Suprapubic skin (tissue), 4 donors: ENCODE measurements at places on chromosomes 3 and 15.

GRCh38 chr15:97962263-97962662, 1.8 kb downstream of the ARRDC4 start:
- H3K27ac ChIP-seq: no peak overlapping the region
- H3K4me1 ChIP-seq: peaks cover 71% of the 10 kb centered on the region
- no peaks in the 10 kb centered on the region for H3K27me3 ChIP-seq
- no peak for DNase-seq
- peaks cover 3% of the 10 kb centered on the region for H3K36me3 ChIP-seq
- peak overlapping the region; percentile 92 for H3K4me3 ChIP-seq

DNA sequence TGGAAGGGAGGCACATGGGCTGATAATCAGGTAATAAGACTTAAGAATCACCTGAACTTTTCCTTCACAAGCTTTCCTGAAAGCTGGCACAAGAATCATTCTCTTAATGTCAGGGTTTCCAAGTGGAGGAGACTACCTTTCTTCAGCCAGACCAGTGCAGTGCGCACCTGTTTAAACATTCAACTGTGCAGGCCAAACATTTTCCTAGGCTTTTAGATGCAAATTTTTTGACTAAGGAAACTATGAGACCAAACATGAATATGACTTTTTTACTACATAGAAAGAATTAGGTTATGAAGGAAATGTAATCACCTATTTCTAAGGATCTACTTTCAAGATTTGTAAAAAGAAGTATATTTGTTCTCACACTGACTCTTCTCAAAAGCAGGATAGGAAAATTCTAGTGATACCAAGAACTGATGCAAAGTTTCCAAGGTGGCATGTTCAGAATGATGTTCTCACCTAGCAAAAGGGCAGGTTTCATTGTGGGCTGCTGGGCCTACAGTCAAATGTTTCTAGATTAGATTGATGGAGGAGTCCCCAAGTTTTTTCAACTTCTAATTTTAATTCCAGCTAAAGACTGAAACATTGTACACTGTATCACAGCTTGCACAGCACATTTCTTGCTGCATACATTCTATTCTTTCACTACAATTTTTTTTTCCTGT, 339.1 kb downstream of the TIGIT start:
- H3K27ac ChIP-seq: no peak overlapping the region
- H3K36me3 ChIP-seq: no peaks in the 10 kb centered on the region
- no peak overlapping the region for H3K4me3 ChIP-seq
- H3K4me1 ChIP-seq: no peaks in the 10 kb centered on the region
- DNase-seq: no peak

DNA sequence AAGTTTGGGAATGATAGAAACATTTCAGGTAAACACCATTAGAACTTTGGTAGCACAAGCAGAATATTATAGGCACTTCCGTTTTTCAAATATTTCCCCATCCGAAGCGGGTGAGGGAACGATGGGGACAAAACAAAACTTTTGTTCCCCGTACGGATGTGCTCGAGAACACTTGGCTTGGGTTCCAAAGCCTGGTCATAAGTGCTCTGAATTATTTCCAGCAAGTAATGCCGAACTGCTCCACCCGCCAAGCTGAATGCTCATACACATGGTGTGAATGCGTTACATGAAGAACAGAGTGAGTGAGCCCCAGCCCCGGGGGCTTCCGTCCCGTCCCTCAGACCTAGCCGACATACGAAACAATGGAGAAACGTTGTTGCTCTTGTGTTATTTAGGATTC, 438.2 kb upstream of the ARRDC4 start:
- no peaks in the 10 kb centered on the region for H3K36me3 ChIP-seq
- no peak for DNase-seq
- H3K4me1 ChIP-seq: peaks cover 7% of the 10 kb centered on the region

DNA sequence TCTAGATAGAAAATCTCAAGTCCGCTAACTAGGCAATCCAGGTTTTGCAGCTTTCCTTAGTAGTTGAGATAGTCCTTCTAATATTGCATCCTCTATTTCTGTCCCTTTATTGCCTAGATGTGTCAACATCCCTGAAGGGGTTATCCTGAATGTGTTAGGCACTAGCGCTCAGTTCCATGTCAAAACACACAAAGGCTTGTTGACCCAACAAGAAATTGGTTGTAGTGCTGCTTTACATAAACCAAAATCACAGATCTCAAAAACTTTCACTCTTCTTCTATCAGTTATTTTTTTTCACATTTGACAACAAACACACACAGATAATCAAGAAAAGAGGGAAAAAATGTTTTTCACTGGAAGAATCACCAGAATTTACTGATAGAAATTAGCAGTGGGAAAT, 51.4 kb upstream of the SOX2 start:
- no peak overlapping the region for H3K27ac ChIP-seq
- no peaks in the 10 kb centered on the region for H3K4me1 ChIP-seq
- no peak overlapping the region for H3K4me3 ChIP-seq
- H3K36me3 ChIP-seq: no peaks in the 10 kb centered on the region
- H3K27me3 ChIP-seq: no peaks in the 10 kb centered on the region

- no peaks in the 10 kb centered on the region for H3K36me3 ChIP-seq
- DNase-seq: no peak
- H3K4me1 ChIP-seq: no peaks in the 10 kb centered on the region
- H3K27ac ChIP-seq: no peak overlapping the region
These were observed 1001.0 kb downstream of the FHIT start for GRCh38 chr3:60250206-60250605.

DNA sequence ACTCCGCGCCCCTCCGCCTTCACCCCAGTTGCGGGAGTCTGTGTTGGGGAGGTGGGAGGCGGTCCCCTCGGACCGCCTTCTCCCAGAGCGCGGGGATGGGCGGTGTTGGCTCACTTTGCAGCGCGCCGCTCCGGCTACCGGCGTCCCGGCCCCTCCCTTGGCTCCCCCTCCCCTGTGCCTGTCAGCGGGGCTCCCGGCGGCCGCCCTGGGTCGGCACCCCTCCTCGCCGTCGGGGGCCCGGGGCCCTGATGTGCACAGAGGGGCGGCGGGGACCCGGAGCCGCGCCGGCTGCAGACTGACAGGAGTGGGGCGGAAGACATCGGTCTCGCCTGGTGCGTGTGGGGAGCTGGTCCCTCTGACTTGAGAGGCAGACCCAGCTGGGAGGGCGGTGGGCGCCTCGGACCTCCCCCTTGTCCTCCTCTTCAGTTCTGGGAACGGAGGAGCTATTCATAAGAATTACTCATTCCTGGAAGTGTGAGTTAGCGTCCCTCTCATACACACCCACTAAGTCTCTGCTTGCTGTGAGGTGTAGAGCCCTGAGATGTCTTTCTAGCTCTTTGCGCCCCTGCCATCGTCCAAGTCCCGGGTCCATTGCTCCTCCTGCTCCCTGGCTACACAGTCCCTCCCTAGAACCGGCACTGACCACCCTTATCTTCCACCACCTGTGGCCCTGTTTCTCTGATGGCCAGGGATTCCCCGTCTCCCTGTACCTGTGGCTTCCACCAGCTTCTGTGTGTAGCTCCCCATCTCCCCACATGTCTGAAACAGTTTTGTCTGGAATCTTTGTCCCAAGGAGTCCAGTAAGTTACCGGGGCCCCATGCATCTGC, 42.3 kb upstream of the ROPN1 start:
- H3K27me3 ChIP-seq: peaks cover 31% of the 10 kb centered on the region
- H3K4me1 ChIP-seq: peaks cover 21% of the 10 kb centered on the region
- peak overlapping the region; percentile 86 for H3K27ac ChIP-seq

GRCh38 chr3:176521531-176522175, 675.6 kb downstream of the TBL1XR1 start:
- H3K4me1 ChIP-seq: no peaks in the 10 kb centered on the region
- no peak for DNase-seq
- no peaks in the 10 kb centered on the region for H3K27me3 ChIP-seq

DNA sequence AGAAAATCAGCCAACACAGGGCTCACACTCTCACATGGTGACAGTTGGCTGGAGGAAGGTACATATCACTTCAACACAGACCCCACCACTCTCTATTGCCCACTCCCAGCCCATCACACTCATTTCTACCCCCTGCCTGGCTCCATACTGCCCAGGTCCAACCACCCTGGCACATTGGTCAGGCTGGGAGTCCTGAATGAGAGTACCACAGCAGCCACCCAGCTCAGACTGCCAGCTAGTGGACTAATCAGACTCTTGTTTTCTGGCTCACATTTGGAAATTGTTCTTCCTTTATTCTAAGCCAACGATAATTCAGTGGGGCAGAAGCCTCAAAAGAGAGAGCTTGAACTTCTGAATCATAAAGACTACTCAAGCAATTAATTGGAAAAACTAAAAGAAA, 20.0 kb downstream of the MRPL46 start:
- H3K4me1 ChIP-seq: no peaks in the 10 kb centered on the region
- no peaks in the 10 kb centered on the region for H3K36me3 ChIP-seq
- H3K27me3 ChIP-seq: peaks cover 8% of the 10 kb centered on the region
- no peak overlapping the region for H3K27ac ChIP-seq

- H3K4me3 ChIP-seq: no peak overlapping the region
- no peak overlapping the region for H3K27ac ChIP-seq
- peaks cover 36% of the 10 kb centered on the region for H3K27me3 ChIP-seq
- H3K36me3 ChIP-seq: no peaks in the 10 kb centered on the region
- no peak for DNase-seq
- peaks cover 5% of the 10 kb centered on the region for H3K4me1 ChIP-seq
These were observed 6.2 kb downstream of the PRTG start for GRCh38 chr15:55736756-55737155.

DNA sequence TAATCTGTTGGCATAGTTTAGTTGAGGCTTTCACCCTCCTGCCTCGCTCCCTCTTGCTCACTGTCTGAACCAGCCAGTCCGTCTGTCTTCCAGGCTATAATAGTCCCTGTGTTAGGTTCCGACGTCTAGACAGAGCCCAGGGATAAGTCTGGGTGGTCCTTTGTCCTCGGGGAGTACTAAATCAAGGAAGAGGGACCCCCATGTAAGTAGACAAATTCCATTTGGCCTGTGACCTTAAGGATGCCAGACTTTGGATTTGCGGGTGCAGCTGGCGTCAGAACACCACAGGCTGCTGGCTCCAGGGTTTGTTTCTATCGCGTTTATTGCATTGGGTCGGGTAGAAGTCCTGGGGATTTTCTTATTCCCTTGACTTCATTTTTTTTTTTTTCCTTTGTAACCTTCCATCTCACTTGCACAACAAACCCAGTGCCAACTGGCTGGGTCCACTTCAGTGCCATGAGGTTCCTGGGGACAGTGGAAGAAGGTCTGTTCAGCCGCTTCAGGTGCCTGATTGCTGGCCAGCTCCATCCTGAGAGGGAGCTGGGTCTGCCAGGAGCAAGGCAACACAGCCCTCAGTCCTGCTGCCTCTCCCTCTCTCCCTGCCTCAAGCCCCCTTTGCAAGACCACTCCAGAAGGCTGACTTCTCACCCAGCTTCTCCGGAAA, 95.4 kb upstream of the KLHL25 start:
- H3K36me3 ChIP-seq: no peaks in the 10 kb centered on the region
- no peak overlapping the region for H3K27ac ChIP-seq
- H3K4me1 ChIP-seq: no peaks in the 10 kb centered on the region

DNA sequence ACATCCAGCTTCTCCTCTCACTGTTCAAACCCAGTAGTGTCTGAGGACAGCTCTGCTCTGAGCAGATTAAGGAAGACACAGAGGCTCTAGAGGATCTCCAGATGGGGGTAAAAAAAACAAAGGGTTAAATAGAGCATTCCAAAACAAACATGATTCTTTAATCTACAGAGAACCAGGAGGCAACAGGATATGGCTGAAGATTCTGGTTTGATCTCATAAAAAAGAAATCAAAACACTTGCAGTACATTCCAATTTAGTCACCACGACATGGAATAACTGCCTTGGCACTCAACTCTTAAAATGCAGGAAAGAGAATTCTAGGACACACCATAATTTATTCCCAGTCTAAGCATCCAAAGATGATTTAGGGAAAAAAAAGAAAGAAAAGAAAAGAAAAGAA, 32.0 kb downstream of the TM4SF4 start:
- no peak for DNase-seq
- H3K4me1 ChIP-seq: peaks cover 16% of the 10 kb centered on the region
- no peak overlapping the region for H3K4me3 ChIP-seq
- no peaks in the 10 kb centered on the region for H3K27me3 ChIP-seq

DNA sequence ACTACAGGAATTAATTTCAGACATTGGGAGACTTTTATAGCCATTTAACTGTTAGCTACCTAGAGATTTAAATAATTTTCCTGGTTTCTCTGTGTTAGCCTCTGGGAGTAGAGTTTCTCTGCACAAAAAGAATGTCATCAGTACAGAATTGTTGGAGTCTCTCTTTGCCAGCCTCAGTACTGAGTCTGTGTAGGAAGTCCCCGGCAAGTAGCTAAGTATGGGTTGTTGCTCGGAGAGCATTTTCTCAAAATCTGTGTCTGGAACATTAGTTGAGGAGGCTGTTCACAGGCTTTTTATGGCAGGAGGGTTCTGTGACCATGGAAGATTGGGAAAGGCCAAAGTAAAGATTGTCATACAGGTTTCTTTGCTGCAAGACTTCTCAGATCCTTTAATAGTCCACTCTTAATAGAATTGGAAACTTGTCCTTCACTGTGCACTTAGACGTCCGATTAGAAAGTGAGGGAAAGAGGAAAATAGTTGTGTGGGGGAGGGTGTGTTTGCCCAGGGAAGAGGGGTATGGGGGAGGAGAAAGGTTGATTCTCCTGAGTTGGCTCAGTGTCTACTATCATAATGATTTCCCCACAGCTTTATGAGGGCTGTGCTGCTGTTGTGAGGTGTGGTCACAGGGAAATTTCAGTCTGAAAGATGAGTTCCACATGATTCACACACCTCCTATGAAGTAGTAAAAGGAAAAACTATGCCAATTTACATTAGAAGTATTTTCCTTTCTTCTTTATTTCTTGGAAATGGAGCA, 207.1 kb downstream of the PTPRG start:
- no peaks in the 10 kb centered on the region for H3K27me3 ChIP-seq
- H3K4me1 ChIP-seq: no peaks in the 10 kb centered on the region
- no peaks in the 10 kb centered on the region for H3K36me3 ChIP-seq
- H3K4me3 ChIP-seq: no peak overlapping the region

DNA sequence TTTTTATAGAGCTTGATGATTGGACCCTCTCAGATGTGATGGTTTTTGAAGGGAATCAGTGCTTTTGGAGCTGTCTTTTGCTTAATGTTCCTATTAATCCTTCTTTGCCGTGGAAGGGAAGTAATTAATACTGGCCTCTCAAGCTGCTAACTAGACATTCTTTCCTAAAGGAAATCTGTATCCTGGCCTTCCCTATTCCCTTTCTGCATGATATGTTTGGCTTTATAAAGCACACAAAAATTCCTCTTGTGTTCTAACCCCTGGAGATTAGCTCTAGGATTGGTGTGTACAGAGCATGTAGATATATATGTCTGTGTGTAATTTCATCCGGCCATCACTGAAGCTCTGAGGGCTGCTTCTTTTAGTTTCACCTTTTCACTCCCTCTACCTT, 6.9 kb downstream of the ATXN7 start:
- H3K36me3 ChIP-seq: peaks cover 5% of the 10 kb centered on the region
- H3K27ac ChIP-seq: no peak overlapping the region
- H3K4me1 ChIP-seq: peaks cover 23% of the 10 kb centered on the region
- no peaks in the 10 kb centered on the region for H3K27me3 ChIP-seq
- H3K4me3 ChIP-seq: no peak overlapping the region

GRCh38 chr3:73326396-73326795, 264.9 kb downstream of the EBLN2 start:
- H3K4me1 ChIP-seq: no peaks in the 10 kb centered on the region
- no peak overlapping the region for H3K27ac ChIP-seq
- no peaks in the 10 kb centered on the region for H3K27me3 ChIP-seq
- H3K4me3 ChIP-seq: no peak overlapping the region
